ENCODE measurements at places on chromosomes 13 and 19.
A peak's percentile ranks its signal among the peaks of the same experiment; 100 is the strongest.

- peak; percentile 70 for DNase-seq
- no peaks in the 10 kb centered on the region for H3K27me3 ChIP-seq
- peaks cover 93% of the 10 kb centered on the region for H3K36me3 ChIP-seq
- H3K4me1 ChIP-seq, result peaks cover 3% of the 10 kb centered on the region
- no peak overlapping the region for H3K27ac ChIP-seq
- no peak overlapping the region for H3K4me3 ChIP-seq
These were observed 14.0 kb upstream of the ATP8B3 start for GRCh38 chr19:1825909-1826556.

DNA sequence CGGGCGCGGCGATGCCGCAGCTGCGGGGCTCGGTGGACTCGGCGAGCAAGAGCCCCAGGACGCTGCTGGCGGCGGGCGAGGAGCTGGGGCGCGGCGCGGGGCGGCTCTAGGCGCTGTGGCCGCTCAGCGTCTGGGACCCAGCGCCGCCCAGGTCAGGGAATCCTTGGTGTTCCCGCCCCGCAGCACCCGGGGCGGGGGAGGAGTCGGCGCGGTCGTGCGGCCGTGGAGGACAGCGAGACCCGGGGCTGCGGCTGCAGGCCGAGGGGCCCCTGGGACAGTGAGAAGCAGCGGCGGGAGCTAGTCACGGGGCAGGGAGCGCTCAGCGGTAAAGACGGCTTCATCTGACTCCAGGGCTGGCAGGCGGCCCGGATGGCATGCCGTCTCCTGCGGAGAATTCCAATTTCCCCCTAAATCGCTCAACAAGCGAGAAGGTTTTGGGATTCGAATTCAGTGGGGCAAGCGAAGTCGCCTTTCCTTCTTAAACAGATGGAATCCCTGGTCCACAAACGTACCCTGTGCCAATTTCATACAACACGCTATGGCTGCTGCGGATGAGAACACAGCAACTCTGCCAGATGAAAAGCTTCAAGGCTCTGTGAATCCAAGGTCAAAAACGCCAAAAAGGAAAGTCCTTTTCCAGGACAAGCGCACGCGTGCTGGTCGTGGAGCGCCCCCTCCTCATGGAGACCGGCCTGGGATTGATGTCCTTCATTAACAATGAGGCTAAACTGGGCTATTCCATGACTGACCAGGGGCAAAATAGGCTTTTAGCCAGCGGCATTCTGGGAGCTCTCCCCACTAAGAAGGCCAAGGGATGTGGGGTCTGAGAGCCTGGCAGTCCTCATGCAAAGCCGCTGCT, 4.2 kb upstream of the ZSCAN4 start:
- DNase-seq, result peak; percentile 87
- H3K36me3 ChIP-seq, result no peaks in the 10 kb centered on the region
- peak overlapping the region; percentile 69 for H3K27ac ChIP-seq
- peaks cover 12% of the 10 kb centered on the region for H3K4me1 ChIP-seq

GRCh38 chr13:25276748-25277147, 10.5 kb downstream of the MTMR6 start:
- H3K4me1 ChIP-seq, result peaks cover 5% of the 10 kb centered on the region
- peaks cover 17% of the 10 kb centered on the region for H3K36me3 ChIP-seq
- H3K27me3 ChIP-seq, result no peaks in the 10 kb centered on the region

- no peaks in the 10 kb centered on the region for H3K36me3 ChIP-seq
- H3K4me1 ChIP-seq, result no peaks in the 10 kb centered on the region
- no peak overlapping the region for H3K27ac ChIP-seq
- H3K4me3 ChIP-seq, result no peak overlapping the region
- no peaks in the 10 kb centered on the region for H3K27me3 ChIP-seq
These were observed 93.7 kb downstream of the TRPC4 start for GRCh38 chr13:37775871-37776270.

- no peaks in the 10 kb centered on the region for H3K27me3 ChIP-seq
- no peak overlapping the region for H3K27ac ChIP-seq
- no peaks in the 10 kb centered on the region for H3K4me1 ChIP-seq
These were observed 236.0 kb downstream of the SLITRK5 start for GRCh38 chr13:87907202-87907601.

DNA sequence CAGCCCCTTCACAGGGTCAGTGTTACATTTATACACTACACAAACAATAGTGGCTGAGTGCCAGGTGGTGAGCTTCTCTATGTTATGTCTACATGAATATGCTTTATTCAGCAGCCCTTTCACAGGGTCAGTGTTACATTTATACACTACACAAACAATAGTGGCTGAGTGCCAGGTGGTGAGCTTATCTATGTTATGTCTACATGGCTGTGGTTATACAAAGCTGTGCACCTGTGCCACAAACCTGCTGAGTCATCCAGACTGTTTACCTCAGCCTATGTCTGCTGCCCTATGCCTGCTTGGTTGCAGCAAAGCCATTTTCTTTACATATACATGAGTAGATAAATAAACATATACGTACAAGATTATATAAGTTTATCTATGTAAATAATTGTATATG, 76.5 kb downstream of the ZNF726 start:
- H3K4me3 ChIP-seq, result no peak overlapping the region
- no peak overlapping the region for H3K27ac ChIP-seq
- no peaks in the 10 kb centered on the region for H3K36me3 ChIP-seq
- no peak for DNase-seq
- no peaks in the 10 kb centered on the region for H3K4me1 ChIP-seq

DNA sequence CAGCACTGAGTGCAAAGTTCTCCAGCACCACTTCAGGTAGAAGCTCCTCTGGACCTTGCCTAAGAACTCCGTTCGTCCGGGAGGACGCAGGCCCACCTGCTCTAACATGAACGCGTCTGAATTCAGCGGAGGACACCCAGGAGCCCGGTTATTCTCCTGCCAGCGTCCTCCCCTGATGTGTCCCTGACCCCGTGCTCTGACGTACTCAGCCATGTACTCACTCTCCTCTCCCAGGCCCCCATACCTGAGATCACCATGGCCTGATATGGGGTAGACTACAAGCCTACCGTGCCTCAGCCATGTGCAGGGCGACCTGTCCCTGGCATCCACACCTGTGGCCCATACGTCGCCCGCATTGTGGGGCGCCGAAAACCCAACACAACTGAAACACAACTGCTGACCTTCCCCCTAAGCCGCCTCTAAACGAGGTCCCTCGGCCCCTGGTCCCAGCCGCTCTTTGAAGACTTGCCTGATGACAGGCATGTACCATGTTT, 744 bp upstream of the ZNF584 start:
- no peak for DNase-seq
- H3K36me3 ChIP-seq, result no peaks in the 10 kb centered on the region
- H3K4me3 ChIP-seq, result peak overlapping the region; percentile 86
- no peaks in the 10 kb centered on the region for H3K27me3 ChIP-seq
- peak overlapping the region; percentile 78 for H3K27ac ChIP-seq

GRCh38 chr19:47436712-47437401, 17.5 kb upstream of the MEIS3 start:
- no peak for DNase-seq
- H3K27me3 ChIP-seq, result peaks cover 5% of the 10 kb centered on the region
- no peak overlapping the region for H3K4me3 ChIP-seq
- H3K36me3 ChIP-seq, result no peaks in the 10 kb centered on the region
- no peaks in the 10 kb centered on the region for H3K4me1 ChIP-seq

DNA sequence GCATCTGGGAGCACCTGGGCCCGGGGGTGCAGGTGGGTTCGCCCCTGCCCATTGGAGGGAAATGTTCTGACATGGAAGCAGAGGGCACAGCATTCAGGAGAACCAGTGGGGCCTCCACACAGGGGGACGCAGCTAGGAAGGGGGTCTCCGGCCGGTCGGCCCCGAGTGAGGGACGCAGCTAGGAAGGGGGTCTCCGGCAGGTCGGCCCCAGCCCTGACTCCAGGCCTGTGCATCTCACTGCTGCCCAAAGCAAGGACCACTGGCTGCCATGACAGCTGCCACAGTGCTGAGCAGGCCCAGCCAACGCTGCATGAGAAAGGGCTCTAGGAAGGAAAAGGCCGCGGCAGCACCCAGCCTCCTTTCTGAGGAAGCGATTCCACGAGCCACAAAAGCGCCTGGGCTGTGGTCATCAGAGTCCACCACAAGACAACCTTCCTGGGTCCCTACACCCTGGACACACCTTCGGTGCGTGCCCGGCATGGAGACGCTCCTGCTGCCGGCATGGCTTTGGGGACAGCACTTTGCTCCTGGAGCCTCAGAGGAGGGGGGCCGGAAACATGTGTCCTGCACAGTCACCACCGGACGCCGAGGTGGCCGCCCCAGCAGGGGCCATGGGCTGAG, 9.7 kb downstream of the RASA3 start:
- DNase-seq, result no peak
- H3K4me1 ChIP-seq, result peaks cover 45% of the 10 kb centered on the region
- H3K27me3 ChIP-seq, result no peaks in the 10 kb centered on the region
- H3K4me3 ChIP-seq, result no peak overlapping the region

DNA sequence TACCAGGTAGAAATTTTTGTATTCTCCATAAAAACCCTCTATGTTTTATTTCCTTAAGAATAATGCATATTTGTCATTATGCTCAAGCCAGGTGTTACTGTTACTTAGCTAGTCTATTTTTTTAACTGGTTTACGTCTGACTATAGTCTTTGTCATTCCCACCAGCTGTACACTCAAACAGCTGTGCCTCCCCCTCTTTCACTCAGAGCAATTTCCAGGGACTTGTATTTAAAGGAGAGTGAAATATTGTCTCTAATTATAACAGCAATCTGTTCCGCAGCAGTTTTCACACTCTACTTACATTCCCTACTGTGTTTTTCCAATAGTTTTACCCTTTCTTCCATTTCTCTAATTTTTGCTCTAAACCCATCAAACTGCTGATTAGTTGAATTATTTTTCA, 813.6 kb upstream of the MIR17HG start:
- no peak overlapping the region for H3K4me3 ChIP-seq
- no peaks in the 10 kb centered on the region for H3K36me3 ChIP-seq
- no peak for DNase-seq

DNA sequence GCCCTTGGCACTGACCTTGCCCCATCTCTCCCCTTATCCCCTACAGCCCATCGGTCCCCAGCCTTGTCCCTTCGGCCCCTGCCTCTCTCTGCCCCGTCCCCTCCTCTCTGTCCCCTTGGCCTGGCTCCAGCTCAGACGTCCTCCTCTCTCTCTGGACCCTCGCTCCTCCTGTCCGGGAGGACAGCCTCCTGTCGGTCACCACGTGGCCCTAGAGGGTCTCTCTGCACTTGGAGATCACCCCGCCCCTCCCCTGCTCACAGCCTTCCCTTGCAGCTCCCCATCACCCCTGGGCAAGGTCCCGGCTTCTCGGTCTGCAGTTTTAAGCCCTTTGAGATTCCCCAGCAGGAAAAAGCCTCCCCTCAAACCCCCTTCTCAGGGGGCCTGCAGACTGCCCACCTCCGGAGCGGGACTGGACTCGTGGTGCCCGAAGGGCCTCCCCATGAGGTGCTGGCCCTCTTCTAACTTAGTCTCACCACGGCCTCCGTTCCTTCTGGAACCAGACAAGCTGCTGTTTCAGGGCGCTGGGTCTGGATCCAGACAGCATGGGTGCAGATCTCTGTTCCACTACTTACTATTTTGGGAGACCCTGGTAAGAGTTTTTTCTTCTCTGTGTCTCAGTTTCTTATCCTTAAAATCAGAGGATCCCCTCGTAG, 3.3 kb upstream of the KLK15 start:
- no peak overlapping the region for H3K27ac ChIP-seq
- peaks cover 4% of the 10 kb centered on the region for H3K4me1 ChIP-seq
- peaks cover 7% of the 10 kb centered on the region for H3K27me3 ChIP-seq
- H3K36me3 ChIP-seq, result no peaks in the 10 kb centered on the region

GRCh38 chr19:51698296-51698695, 5.2 kb downstream of the SPACA6 start:
- DNase-seq, result no peak
- H3K4me1 ChIP-seq, result peaks cover 20% of the 10 kb centered on the region
- H3K4me3 ChIP-seq, result no peak overlapping the region
- H3K27me3 ChIP-seq, result no peaks in the 10 kb centered on the region

DNA sequence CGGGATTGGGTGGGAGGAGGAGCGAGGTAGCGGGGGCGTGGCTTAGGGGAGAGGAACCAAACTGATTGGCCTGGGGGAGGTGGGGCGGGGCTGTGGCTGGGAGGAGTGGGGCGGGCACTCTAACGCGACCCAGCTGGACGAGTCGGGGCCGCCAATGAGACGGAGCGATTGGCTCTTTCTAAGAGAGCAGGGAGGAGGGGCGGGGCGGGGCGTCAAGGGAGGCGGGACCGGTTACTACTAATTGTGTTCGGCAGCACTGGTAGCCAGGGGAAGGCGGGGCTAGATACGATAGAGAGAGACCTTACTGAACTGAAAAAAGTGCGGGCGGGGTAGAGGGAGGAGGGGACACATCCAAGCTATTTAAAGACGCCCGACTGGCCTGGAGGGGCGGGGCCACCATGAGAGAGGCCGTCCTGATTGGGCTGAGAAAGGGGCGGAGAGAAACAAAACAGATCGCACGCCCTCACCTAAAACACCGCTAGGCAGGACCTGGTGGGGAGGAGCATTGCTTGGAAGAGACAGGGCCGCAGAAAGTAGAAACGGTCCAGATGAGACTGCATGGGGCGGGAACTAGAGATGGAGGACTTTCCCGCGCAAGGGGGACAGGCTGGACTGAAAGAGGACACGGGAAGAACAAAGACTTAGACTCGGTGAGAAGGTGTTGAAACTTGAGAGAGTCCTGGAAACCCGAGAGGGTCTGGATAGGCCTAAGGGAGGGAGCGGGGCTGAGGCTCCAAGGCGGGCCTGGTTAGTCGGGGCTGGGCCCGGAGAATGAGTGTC, at the start of gene KCNC3:
KCNC3 (minus strand) TSS at position 232 of the 780 bp plus-strand sequence. CDS start 295 bp downstream, outside the sequence.
- H3K27ac ChIP-seq, result peak within 1 kb of the TSS; percentile 36
- DNase-seq, result peak; percentile 99
- H3K4me3 ChIP-seq, result peak within 1 kb of the TSS; percentile 22
- H3K27me3 ChIP-seq, result no peaks in the 10 kb centered on the region

DNA sequence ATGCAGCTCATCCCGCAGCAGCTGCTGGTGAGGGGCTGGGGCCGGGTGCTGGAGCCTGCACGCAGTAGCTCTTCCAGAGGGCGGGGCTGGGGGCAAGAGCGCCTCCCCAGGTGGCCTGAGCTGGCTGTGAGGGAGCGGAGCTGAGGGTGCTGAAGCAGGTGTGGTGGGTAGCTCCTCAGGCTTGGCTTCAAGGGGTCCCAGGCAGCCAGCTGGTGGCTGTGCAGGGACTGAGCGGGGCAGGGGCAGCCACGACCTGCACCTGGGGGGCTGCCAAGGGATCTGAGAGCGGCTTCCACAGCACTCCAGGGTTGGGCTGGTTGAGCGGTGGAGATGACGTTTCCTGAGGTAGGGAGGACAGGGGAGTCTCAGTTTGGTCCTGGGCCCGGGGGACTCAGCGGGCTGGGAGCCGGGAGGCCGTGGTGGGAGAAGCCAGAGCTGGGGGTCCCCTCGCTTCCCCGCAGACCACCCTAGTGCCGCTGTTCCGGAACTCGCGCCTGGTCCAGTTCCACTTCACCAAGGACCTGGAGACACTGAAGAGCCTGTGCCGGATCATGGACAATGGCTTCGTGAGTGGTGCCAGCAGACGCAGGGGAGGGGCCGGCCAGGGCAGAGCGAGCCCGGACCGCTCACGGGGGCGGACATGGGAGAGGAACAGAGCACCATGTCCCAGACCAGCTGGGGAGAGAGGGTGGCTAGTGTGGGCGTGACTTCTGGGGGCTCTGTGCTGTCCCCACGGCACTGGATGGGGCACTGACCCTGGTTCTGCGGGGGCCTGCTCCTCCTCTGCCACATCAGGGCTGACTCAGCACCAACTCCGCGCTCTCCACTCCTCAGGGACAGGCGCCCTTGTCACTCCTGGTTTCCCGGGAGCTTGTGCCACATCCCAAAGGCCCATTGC, 7.4 kb downstream of the PTOV1 start:
- peaks cover 11% of the 10 kb centered on the region for H3K4me1 ChIP-seq
- no peak overlapping the region for H3K27ac ChIP-seq
- H3K4me3 ChIP-seq, result no peak overlapping the region
- DNase-seq, result peak; percentile 83
- peaks cover 84% of the 10 kb centered on the region for H3K36me3 ChIP-seq

All from upper lobe of left lung (tissue), 6 donors.